ENCODE measurements at places on chromosomes 16 and 17.

- no peak for DNase-seq
These were observed 16.5 kb downstream of the GLP2R start for GRCh38 chr17:9842057-9842758.

- peak; percentile 40 for DNase-seq
These were observed 2.4 kb upstream of the SDK2 start for GRCh38 chr17:73646409-73647300.

DNA sequence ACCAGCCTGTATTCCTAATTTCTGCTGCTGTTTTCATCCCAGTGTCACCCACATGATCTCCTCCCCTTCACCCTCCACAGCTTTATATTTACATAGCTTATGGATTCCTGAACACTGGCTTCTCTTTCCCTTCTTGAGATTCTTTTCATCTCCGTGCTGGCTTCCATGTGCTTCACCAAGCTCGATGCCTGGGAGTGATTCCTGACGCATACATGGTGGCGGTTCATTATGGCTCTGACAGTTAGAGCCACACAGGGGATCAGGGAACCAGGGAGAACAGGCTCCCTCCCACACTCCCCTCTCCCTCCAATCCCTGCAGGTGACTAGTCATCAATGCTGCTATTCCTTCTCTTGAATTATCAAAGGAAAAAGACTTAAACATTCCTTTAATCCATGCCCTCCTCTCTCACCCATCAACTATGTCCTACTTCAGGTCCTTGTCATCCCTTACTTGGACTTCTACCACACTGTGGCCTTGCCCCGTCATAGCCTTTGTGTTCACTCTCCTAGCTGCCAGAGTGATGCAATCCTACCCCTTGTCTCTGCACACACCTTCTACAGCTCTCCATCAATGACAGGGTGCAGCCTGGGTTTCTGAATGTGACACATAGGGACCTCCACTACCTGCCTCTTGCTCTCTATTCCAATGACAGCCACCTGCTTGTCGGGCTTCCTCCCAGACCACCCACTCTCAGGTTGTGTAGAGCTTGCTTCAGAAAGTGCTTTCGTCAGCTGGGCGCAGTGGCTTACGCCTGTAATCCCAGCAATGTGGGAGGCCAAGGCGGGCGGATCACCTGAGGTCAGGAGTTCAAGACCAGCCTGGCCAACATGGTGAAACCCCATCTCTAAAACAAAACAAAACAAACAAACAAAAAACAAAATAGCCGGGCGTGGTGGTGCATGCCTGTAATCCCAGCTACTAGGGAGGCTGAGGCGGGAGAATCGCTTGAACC, 43.6 kb downstream of the MYH13 start:
- no peak for DNase-seq

GRCh38 chr16:66026211-66026610, 340.3 kb upstream of the CDH5 start:
- DNase-seq: no peak

DNA sequence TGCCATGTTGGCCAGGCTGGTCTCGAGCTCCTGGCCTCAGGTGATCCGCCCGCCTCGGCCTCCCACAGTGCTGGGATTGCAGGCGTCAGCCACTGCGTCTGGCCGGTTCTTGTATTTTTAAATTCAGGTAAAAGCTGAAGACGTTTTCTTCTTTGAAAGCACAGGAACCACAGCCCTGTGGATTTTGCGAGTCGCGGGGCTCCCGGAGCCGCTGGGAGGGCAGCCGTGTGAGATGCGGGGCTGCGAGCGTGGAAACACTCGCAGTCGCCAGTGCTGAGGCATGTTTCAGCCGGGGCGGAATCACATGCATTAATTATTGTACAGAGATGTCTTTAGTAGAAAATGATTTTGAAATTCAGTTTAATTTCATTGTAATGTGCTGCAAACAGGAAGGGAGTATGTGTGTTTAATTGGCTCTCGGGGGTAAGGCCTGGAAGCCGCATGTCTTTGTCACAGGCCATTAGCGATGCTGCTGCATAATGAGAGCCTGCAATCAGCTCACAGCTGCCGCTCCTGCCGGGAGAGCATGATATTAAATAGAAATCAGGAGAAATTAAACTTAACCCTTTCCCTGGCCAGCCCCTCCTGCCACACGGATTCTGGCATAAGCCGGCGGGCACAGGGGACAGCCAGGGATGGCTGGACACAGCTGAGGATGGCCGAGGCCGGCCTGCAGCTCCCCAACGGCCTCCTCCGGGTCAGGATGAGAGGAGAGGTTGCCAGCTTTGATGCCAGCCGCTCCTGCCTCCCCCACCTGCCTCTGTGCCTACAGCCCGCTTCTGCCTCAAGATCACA, 35.4 kb upstream of the CDH15 start:
- DNase-seq: peak; percentile 88

DNA sequence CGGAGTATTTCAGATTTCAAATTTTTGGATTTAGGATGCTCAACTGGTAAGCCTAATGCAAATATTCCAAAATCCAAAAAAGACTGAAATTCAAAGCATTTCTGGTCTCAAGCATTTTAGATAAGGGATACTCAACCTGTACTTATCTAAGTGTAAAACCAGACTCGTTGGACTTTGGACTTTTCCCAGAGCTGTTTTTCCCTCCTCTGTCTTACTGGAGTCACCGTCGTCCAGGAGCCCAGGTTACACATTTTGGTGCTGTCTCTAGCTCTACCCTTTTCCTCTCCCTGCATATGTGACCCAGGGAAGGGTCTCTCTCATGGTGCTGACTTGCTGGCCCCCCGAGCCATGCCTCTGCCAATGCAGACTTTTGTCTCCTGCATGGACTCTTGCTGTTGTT, 46.0 kb upstream of the MMP2 start:
- DNase-seq: no peak

DNA sequence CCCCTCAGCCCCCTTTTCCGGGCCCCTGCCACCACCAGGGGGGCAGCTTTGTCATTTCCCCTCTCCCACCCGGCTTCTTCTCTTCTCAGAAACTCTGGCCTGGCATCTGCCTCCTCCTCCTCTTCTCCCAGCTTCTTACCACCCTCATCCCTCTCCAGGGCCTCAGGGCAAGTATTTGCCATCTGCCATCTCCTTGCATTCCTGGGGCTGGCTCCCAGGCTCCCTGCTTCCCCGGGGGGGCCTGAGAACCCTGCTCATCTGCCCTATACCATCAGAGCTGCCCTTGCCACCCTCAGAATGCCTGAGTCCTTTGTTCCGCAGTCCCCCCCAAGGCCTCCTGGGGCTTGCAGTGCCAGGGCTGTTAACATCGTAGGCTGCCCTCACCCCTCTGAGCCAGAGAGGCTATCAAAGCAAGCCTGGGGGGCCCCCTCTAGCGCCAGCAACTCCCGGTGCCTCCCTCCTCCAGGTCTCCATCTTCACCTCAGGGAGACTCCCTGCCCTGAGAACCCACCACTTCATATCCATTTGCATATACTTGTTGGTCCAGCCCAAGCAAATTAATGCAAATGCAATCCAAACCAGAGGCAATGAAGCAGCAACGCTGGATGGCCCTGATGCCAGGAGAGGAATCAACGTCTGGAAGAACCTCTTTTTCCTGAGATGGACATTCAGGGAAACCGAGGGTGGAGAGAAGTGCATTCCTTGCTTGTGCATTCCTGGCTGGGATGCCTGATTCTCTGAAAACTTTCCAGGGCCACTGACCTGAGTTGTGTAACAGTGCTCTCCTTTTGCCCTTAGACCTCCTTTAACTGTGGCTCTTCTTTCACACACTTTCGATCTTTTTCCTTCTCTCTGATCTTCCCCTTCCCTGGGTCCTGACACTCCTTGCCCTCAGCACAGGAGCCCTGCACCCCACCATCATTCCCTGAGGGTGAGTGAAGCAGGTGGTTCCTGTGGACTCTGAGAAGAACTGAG, 20.7 kb upstream of the SP2 start:
- DNase-seq: no peak

- DNase-seq: no peak
These were observed 733 bp downstream of the CHRNB1 start for GRCh38 chr17:7445619-7445968.

DNA sequence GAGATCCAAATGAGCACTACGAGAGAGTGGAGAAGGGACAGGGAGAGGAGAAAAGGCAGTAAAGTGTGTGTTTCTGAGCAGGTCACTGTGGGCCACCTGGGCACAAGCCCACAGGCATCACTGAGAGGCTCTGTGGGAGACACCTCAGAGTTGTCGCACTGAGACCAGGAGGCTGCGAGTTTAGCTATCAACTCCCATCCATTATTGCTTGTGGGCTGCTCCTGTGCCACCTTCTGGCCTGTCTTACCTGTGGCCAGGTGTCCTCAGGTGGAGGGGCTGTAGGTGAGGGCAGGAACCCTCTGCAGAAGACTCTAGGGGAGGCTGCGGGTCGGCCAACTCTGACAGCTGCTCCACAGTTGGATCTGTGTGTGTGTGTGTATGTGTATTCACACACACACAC, 2.5 kb upstream of the PRR29 start:
- DNase-seq: no peak

DNA sequence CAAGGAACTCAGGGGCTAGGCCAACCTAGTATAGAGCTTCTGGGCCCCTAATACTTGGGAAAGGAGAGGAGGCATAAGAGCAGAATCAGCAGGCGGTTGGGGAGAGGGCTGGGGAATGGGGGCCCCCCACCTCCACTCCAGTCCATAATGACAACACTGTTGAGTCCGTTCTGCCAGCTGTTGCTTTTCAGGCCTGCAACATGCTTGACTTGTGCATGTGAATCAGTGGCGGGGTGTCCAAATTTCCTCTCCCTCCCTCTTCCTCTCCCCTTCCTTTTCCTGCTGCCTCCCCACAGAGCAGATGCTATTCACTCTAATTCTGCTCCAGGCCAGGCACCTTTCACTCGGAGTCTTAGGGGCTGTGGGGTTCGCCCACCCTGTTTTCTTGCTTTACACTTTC, 31.7 kb downstream of the SGSM2 start:
- DNase-seq: no peak

DNA sequence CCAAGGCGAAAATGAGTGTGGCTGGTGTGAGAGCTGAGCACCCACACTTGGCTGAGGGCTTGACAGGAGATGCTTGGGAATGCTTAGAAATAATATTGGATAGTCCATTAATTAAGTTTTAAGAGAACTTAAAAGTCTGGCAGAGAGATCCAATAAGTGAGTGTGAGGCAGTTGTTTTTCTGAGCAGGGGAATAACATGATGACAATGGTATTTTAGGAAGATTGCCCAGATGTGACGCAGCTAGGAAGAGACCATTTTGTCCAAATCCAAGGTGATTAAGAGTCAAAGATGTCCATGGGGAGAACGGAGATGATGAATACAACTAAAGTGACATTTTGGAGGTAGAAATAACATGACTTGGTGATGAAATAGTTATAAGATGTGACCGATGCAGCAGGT, 102.8 kb upstream of the AXIN2 start:
- DNase-seq: no peak

DNA sequence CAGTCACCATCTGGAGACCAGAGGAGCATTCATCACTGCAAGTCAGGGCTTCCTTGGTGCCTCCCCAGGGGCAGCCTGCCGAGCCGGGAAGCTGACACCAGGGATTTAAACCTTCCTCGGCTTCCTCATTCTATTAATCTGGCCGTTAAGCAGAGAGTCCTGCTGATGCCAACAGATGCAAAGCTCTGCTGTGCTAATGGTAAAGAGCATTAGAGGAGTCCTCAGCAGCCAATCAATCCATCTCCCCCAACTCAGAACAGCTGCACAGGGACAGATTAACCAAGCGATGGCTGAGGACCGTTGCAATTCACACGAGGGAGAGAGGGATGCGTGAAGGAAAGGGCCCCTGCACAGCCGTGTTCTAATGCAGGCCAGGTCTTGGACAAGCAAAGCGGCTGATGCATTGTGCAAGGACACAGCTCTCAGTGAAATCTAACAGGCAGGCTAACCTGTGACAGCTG, 116.6 kb downstream of the XYLT1 start:
- DNase-seq: no peak

GRCh38 chr16:77937473-77938149, 84.7 kb upstream of the CLEC3A start:
- DNase-seq: no peak

DNA sequence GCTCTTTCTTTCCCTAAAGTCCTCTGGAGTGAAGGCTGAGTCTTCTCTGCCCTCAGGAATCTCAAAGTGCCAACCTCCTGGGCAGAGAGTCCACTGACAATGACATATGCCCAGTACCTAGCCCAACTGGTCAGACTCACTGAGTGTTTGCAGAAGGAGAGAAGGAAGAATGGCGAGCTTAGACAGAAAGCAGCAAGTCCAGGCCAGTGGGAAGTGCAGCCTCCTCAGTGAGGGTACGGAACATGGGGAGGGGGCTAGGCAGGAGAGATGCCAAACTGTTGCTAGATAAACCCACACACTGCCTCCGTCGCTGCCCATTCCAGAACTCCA, 678 bp downstream of the EXOC7 start:
- no peak for DNase-seq

GRCh38 chr16:24070851-24071250, 185.3 kb upstream of the CACNG3 start:
- no peak for DNase-seq

DNA sequence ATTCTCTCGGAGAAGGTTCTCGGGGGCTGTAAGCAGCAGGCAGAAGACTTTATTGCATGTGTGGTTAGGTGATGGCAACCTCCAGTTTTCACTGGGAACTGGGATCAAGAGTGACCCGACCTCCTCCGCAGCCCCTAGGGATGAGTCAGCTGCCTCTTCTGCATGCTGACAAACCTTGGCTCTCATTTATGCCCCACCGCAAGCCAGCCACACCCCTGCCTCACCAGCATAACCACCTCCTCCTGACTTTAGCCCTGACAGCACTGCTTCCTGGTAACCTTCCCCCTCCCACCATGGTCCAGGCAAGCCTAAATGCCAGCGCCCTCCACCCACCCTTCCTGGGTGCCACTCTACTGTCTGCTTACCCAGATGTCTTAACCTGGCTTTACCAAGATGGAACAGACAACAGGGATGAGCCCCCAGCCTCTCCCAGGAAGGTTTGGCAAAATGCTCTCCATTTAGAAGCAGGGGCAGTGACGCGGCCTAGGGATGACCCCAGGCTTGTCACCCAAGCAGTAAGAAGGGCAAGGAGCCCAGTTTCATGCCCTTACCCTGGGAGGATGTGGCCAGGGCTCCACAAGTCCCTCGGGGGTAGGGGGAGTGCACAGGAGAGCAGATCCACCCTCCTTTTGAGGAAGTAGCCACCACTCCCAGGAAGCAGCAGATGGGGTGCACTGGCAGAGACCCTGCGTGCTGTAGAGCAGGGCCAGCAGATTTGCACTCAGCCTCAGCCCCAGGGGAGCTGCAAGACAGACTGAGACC, 73.5 kb downstream of the GOSR1 start:
- DNase-seq: no peak

- no peak for DNase-seq
These were observed 25.4 kb downstream of the CCR7 start for GRCh38 chr17:40539711-40540411.

DNA sequence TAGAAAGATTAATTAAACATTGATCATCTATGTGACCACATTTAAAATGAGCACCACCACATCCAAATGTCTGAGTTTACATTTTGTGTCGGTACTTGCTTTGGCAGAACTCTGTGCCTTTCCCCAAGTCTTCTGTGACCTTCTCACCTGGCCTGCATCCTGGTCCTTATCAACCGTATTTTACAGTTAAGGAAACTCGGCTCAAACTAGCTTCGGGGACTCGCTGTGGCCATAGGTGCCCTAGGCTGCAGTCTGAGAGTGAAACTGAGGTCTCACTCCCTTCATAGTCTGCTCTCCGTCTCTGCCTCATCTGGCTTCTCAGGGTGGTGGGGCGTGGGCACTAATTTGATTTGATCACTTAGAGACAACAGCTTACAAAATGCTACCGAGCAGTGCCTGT, 555.5 kb downstream of the WWOX start:
- DNase-seq: no peak

All from NCI-H2081 (cell line).